ENCODE measurements at places on chromosomes 5 and 9. TPM values are rescaled to one million over a fixed set of nuclear protein-coding genes. Genes with fewer than 3 reads are reported as not detected.
A peak's percentile ranks its signal among the peaks of the same experiment; 100 is the strongest.

SPOCK1 gene
- not detected for total RNA-seq

CREBRF gene
- total RNA-seq, result 12.6 TPM

FOXD4L5 gene
- 0.25 TPM for total RNA-seq

PLCXD3 gene
- 0.20 TPM for total RNA-seq

PCDHGA6 gene
- total RNA-seq, result 0.49 TPM

MYO10 gene
- total RNA-seq, result 67.6 TPM

TRUB2 gene
- 37.4 TPM for total RNA-seq

P4HA2 gene
- 41.0 TPM for total RNA-seq

MLLT3 gene
- total RNA-seq, result 22.0 TPM

ELOVL7 gene
- 16.4 TPM for total RNA-seq

ASS1 gene
- total RNA-seq, result 76.9 TPM

- H3K36me3 ChIP-seq, result peaks cover 2% of the 10 kb centered on the region
- DNase-seq, result no peak
- H3K27ac ChIP-seq, result peak overlapping the region; percentile 42
Measured at GRCh38 chr5:36683821-36684434, 77.5 kb downstream of the SLC1A3 start.

DNA sequence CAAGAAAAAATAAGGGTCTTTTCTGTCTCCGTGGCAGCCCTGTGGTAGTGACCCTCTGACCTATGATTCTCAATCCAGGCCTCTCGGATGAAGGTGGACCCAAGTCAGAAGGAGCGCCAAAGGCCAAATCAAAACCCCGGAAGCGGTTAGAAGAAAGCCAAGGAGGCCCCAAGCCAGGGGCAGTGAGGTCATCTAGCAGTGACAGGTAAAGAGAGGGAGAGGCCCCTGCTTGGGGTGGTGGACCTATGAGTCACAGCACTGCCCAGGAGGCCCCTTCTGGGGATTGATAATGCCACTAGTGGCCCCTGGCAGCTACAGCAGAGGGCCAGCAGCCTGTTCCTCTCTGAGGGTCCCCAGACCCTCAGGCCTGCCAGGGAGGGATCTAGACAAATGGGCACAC, 6.4 kb upstream of the SLC2A8 start:
- no peak overlapping the region for H3K4me3 ChIP-seq
- H3K4me1 ChIP-seq, result peaks cover 84% of the 10 kb centered on the region
- no peaks in the 10 kb centered on the region for H3K27me3 ChIP-seq
- H3K27ac ChIP-seq, result peak overlapping the region; percentile 97
- no peaks in the 10 kb centered on the region for H3K36me3 ChIP-seq
- peak; percentile 97 for DNase-seq

DNA sequence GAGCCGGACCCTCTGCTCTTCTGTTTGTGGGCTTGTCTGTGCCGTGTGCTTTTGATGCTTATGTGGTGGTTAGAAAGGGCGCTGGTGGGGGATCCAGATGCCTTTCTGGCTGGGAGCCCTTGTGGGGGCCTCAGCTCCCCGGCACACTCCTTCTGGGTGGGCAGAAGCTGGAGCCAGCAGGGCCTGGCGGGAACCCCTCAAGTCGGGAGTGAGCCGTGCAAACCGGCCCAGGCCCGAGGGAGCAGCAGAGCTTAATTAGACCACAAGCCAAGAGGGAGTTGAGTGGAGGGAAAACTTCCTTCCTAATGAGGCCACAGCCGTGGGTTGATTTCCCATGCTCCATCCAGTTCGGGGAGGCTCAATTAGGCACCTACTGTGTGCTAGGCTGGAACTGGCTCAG, 76.0 kb upstream of the RNU6ATAC start:
- H3K4me1 ChIP-seq, result no peaks in the 10 kb centered on the region
- DNase-seq, result no peak

GRCh38 chr5:33008751-33009418, 297.8 kb downstream of the NPR3 start:
- H3K4me1 ChIP-seq, result no peaks in the 10 kb centered on the region
- H3K27me3 ChIP-seq, result no peaks in the 10 kb centered on the region
- no peak overlapping the region for H3K27ac ChIP-seq

DNA sequence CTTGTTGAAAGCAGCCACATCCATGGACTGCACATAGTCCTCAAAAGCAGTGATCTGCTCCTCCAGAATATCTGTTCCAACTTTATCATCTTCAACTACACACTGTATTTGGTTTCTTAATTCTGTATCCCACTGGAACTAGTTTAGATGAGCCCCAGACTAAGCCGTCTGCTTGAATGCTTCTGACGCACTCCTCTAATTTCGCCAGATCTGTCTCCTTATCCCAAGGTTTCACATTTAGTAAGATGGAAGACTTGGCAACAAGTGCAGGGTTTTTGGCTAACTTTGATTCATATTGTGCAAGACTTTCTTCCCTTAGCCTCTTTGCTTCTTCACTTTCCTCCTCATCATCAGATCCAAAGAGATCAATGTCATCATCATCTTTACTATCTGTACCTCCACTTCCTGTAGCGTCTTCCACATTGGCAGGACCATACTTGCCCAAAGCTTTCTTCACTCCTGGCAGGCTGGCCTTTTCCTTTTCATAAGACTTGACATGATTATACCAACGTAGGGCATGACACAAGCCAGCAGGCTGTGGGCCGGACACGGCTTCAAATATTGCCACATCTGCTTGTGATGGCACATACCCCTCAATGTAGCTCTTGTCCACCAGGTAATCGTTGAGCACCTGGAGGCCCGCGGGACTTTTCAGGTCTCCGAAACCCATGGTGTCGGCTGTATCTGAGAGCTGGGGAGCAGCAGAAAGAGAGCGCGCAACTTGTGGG, 56.2 kb upstream of the PIK3R1 start:
- peaks cover 21% of the 10 kb centered on the region for H3K4me1 ChIP-seq
- H3K4me3 ChIP-seq, result no peak overlapping the region
- no peak overlapping the region for H3K27ac ChIP-seq
- DNase-seq, result no peak
- H3K36me3 ChIP-seq, result no peaks in the 10 kb centered on the region

DNA sequence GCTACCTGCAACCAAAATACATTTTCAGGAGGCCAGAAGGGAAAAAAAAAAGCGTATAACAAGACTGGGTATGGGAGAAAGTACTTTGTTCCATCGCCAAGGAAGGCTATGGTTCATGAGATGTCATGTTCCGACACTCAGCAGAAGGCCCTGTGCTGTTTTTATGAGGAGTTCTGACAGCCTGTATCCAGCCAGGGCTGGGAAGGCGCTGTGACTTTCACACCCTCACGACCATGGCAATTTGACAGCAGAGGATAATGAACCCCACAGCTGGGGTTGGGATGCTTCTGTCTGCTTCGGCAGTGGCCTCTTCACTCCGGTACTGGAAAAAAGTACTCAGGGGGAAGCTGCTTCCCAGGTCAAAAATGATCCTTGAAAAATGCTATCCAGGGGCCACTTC, 154.4 kb downstream of the PRELID2 start:
- no peaks in the 10 kb centered on the region for H3K27me3 ChIP-seq
- H3K36me3 ChIP-seq, result no peaks in the 10 kb centered on the region
- DNase-seq, result no peak
- no peak overlapping the region for H3K4me3 ChIP-seq

- H3K4me1 ChIP-seq, result no peaks in the 10 kb centered on the region
- H3K36me3 ChIP-seq, result no peaks in the 10 kb centered on the region
- no peaks in the 10 kb centered on the region for H3K27me3 ChIP-seq
- H3K27ac ChIP-seq, result no peak overlapping the region
Measured at GRCh38 chr5:109168151-109168550, 241.6 kb downstream of the PJA2 start.

- peaks cover 27% of the 10 kb centered on the region for H3K4me1 ChIP-seq
- no peak overlapping the region for H3K4me3 ChIP-seq
- peaks cover 3% of the 10 kb centered on the region for H3K36me3 ChIP-seq
- DNase-seq, result no peak
- H3K27ac ChIP-seq, result no peak overlapping the region
Measured at GRCh38 chr5:74722271-74722670, 37.2 kb downstream of the HEXB start.

DNA sequence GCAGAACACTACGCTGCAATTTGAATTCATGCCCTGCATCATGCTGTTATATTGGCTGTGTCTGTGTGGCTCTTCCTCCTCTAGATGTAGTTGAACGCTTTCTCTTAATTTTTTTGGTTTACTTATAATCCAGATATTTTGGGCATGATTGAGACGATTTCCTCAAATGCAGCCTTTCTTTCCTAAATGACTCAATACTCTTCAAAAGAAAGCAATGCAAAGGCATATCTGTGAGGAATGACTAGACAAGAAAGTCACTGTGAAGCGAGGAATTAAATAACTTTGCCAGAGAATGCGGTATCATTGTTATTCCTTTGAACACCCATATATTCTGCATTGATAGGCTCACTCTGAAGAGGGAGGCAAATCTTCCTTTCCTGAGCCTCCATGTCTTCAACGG, 152.8 kb downstream of the YIPF5 start:
- no peaks in the 10 kb centered on the region for H3K4me1 ChIP-seq
- H3K36me3 ChIP-seq, result no peaks in the 10 kb centered on the region
- no peak overlapping the region for H3K27ac ChIP-seq
- H3K27me3 ChIP-seq, result peaks cover 2% of the 10 kb centered on the region

DNA sequence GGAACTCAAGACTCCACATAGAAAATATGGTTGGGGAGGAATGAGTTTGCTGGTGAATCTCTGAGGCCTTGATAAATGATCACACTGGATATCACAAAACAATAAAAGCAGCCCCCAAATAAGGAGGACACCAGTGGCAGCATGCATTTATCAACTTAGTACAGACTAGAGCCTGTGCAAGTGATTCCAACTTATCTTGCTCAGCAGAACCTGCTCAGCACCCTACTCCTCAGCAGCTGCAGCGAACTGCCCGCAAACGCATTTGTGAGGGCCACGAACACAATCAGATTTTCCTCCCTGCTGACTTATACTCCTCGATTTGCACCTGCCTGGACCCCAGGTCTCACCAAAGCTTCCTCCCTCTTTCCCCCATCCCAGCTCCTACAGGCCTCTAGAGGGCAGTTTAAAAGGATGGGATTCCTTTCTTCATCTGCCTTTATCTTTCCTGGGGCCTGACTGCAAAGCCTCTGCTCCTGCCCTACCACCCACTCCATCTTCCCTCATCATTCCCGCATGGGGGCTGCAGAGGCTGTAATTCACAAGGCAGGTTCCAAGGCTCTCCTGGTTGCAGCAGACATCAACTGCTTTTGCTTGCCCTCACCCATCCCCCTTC, 41.2 kb downstream of the ANKS6 start:
- no peaks in the 10 kb centered on the region for H3K27me3 ChIP-seq
- H3K27ac ChIP-seq, result no peak overlapping the region
- no peak for DNase-seq

DNA sequence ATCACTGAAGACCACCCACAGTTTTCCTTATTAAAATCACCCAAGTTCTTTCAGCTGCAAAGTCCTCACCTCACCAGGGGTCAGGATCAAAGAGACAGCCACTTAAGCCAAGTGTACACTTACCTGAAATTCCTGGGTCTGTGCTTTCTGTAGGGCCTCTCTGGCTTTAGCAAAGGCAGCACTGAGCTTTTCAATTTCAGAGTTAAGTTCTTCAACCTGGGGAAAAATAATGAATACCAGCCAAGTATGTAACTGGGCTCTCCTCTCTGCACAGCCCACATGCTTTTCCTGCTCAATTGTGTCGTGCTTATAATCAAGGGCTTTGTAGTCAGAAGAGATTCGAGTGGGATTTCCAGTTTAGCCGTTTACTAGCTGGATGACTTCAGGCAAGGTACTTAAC, 55.1 kb downstream of the CDK5RAP2 start:
- H3K27me3 ChIP-seq, result no peaks in the 10 kb centered on the region
- 0 out of 2 replicates have a peak, but pooled peaks cover 8% of the 10 kb centered on the region for H3K4me1 ChIP-seq
- DNase-seq, result no peak
- H3K4me3 ChIP-seq, result no peak overlapping the region

- no peaks in the 10 kb centered on the region for H3K36me3 ChIP-seq
- H3K4me3 ChIP-seq, result peak overlapping the region; percentile 80
- peak; percentile 83 for DNase-seq
- no peaks in the 10 kb centered on the region for H3K4me1 ChIP-seq
- H3K27me3 ChIP-seq, result no peaks in the 10 kb centered on the region
- peak overlapping the region; percentile 58 for H3K27ac ChIP-seq
Measured at GRCh38 chr5:43039471-43040286, 440 bp downstream of the ANXA2R start.

- no peak for DNase-seq
- H3K27me3 ChIP-seq, result no peaks in the 10 kb centered on the region
- no peak overlapping the region for H3K4me3 ChIP-seq
- no peaks in the 10 kb centered on the region for H3K4me1 ChIP-seq
Measured at GRCh38 chr9:95807326-95807947, 68.1 kb upstream of the ERCC6L2 start.

DNA sequence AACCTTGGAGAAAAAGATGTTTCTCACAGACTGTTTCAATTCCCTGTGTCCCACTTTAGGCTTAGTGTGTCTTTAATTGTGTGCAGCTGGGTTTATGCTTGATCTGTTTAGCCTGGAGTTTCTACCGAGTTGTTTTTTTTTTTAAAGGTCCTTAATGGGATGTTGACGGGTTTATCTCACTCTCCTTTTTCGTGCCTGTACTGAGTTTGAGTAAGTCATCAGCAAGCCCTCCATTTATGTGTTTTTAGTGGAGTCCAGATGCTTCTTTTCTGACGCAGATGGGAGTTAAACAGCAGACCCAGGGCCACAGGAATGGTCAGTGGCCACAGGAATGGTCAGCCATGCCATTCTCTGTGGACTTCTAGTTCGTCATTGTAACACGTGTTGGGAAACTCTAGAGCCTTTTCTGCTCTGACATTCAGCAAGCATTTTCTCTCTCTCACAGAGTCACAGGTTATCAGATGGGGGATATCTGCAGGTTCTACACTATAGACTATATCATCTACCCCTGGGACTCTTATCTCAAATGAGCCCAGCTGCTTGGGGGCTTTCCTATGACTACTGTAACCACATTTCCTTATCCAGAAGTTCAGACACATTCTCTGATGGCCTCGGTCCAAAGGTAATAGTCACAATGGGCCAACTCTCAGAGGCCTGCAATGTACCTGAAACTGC, 190.5 kb downstream of the TTLL11 start:
- no peak overlapping the region for H3K4me3 ChIP-seq
- H3K4me1 ChIP-seq, result peaks cover 6% of the 10 kb centered on the region
- H3K27me3 ChIP-seq, result no peaks in the 10 kb centered on the region
- H3K36me3 ChIP-seq, result no peaks in the 10 kb centered on the region
- no peak for DNase-seq

DNA sequence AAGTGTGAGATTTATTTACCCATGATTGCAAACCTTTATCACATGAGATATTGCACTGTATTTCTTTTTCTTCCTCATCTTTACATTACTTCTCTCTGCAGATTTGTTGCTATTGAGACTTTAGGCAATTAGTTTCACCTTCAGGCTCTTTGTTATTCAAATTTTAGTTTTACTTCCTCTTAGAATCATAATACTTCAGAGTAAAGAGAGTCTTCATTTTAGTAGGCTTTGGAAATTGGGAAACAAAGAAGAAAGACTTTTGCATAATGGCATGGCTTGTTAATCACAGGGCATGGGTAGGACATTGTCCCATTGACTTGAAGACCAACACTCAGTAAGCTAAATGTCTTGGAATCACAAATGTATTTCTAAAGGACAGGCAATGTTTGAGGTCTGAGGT, 1.2 kb upstream of the PCDHGA5 start:
- H3K27ac ChIP-seq, result no peak overlapping the region
- no peaks in the 10 kb centered on the region for H3K27me3 ChIP-seq
- H3K4me3 ChIP-seq, result no peak overlapping the region
- no peaks in the 10 kb centered on the region for H3K36me3 ChIP-seq

- no peak overlapping the region for H3K4me3 ChIP-seq
- H3K36me3 ChIP-seq, result no peaks in the 10 kb centered on the region
- DNase-seq, result peak; percentile 30
- no peak overlapping the region for H3K27ac ChIP-seq
Measured at GRCh38 chr9:4073371-4073770, 226.5 kb downstream of the GLIS3 start.

Measured in Caco-2 (cell line).